ENCODE measurements at places on chromosomes 11 and 22.

GRCh38 chr11:64760759-64761420, 1.1 kb upstream of the PYGM start:
- DNase-seq: no peak

GRCh38 chr22:46815132-46815531, 52.7 kb downstream of the TBC1D22A start:
- DNase-seq: no peak

GRCh38 chr11:3134218-3134621, 30.9 kb downstream of the OSBPL5 start:
- DNase-seq: no peak

- DNase-seq: peak; percentile 71
Observed at GRCh38 chr11:833114-833791, 501 bp downstream of the CD151 start.

- no peak for DNase-seq
Observed at GRCh38 chr11:80593648-80594374, 1153.0 kb upstream of the TENM4 start.

GRCh38 chr11:96185220-96185768, 157.7 kb downstream of the MAML2 start:
- DNase-seq: no peak

- DNase-seq: no peak
Observed at GRCh38 chr11:74020539-74020938, 11.7 kb upstream of the UCP3 start.

DNA sequence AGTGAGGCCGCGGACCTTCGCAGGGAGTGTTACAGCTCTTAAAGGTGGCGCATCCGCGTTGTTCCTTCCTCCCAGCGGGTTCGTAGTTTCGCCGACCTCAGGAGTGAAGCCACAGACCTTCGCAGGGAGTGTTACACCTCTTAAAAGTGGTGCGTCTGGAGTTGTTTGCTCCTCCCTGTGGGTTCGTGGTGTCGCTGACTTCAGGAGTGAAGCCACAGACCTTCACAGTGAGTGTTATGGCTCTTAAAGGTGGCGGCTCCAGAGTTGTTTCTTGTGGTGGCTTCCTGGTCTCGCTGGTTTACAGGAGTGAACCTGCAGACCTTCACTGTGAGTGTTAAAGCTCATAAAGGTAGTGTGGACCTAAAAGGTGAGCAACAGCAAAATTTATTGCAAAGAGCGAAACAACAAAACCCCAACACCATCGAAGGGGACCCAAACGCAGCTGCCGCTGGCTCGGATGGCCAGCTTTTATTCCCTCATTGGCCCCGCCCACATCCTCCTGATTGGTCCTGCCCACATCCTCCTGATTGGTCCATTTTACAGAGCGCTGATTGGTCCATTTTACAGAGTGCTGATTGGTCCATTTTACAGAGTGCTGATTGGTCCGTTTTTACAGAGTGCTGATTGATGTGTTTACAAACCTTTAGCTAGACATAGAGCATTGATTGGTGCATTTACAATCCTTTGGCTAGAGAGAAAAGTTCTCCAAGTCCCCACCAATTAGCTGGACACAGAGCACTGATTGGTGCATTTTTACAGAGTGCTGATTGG, 1.2 kb upstream of the TMEM45B start:
- peak; percentile 82 for DNase-seq

GRCh38 chr22:19234126-19234896, 55.8 kb upstream of the SLC25A1 start:
- DNase-seq: no peak

GRCh38 chr11:81174646-81175330, 1558.9 kb downstream of the FAM181B start:
- no peak for DNase-seq

GRCh38 chr22:44261861-44262595, 50.7 kb downstream of the SHISAL1 start:
- no peak for DNase-seq

- peak; percentile 85 for DNase-seq
Observed at GRCh38 chr11:33773987-33774735, at the start of gene FBXO3. FBXO3 (minus strand) TSS chr11:33774520; CDS start chr11:33774497, 23 bp downstream.

- no peak for DNase-seq
Observed at GRCh38 chr11:66324664-66325063, 7.8 kb upstream of the CD248 start.

GRCh38 chr11:108713076-108713790, 48.4 kb downstream of the DDX10 start:
- DNase-seq: no peak

- DNase-seq: no peak
Observed at GRCh38 chr11:117750357-117750756, 46.7 kb downstream of the DSCAML1 start.

- peak; percentile 58 for DNase-seq
Observed at GRCh38 chr11:12174477-12175143, 64.2 kb downstream of the MICAL2 start.

DNA sequence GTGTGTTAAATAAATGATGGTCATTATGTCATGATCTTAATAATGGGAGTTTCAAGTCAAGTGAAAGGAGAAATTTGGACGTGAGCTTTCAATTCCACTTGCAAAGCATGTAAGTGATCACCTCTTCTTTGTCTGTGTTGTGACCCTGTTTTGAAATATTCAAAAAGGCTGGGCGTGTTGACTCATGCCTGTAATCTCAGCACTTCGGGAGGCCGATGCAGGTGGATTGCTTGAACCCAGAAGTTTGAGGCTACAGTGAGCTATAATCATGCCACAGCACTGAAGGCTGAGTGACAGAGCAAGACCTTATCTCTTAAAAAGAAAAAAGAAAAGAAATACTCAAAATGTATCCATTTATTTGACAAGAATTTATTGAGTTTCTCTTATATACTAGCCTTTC, 32.9 kb upstream of the EED start:
- peak; percentile 39 for DNase-seq

- DNase-seq: no peak
Observed at GRCh38 chr11:29629286-29629685, 387.5 kb downstream of the KCNA4 start.

- DNase-seq: no peak
Observed at GRCh38 chr22:35785181-35785923, 67.7 kb downstream of the APOL5 start.

GRCh38 chr22:23315341-23315917, 135.1 kb downstream of the BCR start:
- peak; percentile 80 for DNase-seq

GRCh38 chr11:127939000-127939399, 648.4 kb downstream of the ETS1 start:
- no peak for DNase-seq

GRCh38 chr22:41758231-41758630, 42.2 kb upstream of the CCDC134 start:
- DNase-seq: no peak

- peak; percentile 50 for DNase-seq
Observed at GRCh38 chr11:113587308-113587739, 112.1 kb upstream of the DRD2 start.

DNA sequence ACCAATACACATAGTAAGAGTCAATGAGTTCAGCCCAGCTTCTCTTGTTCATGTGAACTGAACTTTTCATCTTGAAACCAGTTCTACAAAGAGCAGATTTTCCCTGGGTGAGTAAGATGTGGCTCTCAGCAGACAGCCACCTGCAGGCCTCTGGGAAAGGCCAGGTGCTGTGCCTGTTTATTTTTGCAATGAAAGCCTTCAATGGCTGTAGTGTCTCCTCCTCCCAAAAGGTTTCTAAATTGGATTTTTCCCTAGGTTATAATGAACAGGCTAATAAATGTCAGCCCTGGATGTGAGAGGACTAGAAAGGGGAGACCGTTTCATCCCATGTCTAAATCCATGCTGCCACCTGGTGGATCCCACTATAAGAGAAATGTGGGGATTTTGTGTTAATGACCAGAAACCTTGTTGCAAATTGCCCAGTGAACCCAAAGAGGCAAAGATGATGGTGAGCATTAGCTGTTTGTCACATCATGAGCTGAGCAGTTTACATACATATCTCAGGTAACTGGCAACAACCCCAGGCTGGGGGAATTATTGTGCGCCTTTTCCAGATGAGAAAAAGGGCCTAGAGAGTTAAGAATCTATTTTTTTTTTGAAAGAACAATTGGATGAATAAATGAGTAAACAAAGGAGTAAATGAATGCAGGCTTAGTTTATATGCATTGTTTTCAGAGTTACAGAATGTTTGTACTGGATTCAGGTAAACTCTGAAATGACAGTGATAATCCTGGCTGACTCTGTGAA, 12.7 kb downstream of the C11orf91 start:
- DNase-seq: peak; percentile 33

DNA sequence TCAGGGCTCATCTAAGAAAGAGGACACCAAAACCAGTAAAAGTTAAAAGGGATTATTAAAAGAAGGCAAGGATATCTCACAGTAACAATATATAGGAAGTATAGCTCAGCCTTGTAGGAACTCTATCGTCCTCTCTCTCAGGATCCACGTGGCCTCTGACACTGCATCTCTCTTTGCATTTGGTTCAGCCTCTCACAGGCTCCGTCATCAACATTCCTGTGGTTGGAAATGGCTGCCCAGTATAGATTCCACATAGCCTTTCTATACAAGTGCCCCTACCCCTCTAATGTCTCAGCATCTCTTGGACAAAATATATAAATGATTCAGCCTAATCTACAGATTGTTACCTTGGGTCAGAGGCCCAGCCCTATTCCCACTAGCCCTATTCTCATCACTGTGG, 101.3 kb upstream of the DBX1 start:
- DNase-seq: no peak

- DNase-seq: no peak
Observed at GRCh38 chr11:69880826-69881445, 61.7 kb upstream of the FGF3 start.

DNA sequence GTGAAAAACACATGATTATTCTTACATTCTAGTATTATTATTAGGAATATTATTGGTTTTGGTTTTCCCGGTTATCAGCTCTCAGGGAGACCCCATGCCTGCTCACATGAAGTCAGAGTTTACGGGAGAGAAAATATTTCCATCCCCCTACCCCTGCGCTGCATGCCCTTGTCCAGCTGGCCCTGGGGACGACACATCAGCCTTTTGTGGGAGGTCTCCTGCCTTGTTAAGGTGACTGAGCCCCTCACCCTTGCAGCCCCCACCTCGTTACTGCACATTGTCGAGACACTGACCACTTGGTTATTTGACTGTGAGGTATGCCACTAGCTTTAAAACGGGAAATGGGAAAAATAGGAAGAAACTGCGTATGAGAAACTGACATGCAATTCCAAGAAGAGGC, 63.0 kb downstream of the PARVG start:
- DNase-seq: no peak

GRCh38 chr11:116478669-116479668, 293.8 kb downstream of the BUD13 start:
- no peak for DNase-seq

DNA sequence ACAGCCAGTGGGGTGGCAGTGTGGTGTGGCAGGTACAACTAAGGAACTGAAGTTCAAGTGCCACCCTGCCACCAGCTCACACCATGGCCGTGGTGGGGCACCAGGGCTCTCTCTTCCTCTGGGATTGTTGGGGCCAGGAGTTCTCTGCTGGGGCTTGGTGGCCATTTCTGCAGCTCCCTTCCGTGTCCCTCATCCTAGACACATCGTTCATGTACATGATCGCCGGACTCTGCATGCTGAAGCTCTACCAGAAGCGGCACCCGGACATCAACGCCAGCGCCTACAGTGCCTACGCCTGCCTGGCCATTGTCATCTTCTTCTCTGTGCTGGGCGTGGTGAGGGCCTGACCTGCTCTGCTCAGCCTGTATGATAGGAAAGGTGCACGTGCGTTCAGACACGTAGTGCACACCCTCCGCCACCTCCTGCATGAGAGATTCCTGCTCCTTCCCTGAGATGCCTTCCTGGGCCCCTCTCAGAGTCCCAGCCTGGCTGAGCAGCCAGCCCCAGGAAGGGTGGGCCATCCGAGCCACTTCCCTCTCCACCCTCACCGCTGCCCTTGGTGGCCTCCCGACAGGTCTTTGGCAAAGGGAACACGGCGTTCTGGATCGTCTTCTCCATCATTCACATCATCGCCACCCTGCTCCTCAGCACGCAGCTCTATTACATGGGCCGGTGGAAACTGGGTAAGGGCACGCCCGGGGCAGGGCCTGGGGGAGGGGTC, 7.3 kb upstream of the TAGLN start:
- DNase-seq: no peak

GRCh38 chr11:134669796-134670195, 257.8 kb upstream of the B3GAT1 start:
- no peak for DNase-seq

DNA sequence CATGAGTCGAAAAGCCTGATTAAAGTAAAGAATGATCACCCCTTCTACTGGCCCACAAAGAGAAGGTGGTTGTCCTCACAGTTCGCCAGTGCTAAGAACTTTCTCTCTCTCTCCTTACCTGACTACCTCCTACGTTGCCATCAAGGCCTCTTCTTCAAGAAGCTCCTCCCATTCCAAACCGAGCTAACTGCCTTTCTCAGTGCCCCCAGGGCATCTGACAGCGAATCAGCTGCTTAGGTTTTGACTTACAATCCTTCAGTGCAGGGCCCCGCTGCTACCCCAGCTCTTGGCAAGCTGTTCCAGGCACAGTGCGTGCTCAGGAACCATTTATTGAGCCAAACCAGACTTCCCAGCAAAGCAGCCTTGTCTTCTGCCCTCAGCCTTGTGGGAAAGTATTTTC, 5.8 kb downstream of the VSTM5 start:
- no peak for DNase-seq

- no peak for DNase-seq
Observed at GRCh38 chr22:23655891-23656475, 23.9 kb upstream of the DRICH1 start.

- DNase-seq: no peak
Observed at GRCh38 chr11:17313349-17314231, 37.1 kb downstream of the NUCB2 start.

DNA sequence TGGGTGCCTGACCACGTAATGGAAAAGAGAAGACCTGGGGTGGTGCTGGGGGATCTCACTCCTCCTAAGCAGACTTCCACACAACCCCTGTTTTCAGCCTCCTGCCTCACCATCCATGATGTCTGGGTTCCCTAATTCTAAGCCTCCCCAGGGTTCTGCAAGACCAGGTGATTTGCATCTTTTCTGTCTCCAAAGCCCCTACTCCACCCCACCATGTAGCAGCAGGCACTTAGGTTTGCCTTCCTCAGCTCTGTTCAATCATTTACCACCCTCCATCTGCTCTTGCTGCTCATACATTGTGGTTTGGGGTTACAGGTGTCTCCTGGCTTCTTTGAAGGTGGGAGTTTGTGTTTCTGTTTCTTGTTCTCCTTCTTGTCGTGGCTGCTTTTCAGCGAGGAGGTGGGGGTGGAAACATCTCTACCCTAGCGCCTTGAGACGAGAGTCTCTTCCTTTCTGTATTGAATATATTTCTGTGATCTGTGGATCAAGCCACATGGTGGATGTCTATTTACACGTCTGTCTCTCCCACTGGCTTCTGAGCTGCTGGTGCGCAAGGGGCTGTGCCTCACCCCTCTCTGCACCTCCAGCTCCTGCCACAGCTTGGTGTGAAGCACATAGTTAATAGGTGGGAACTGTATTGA, 6.6 kb upstream of the SSTR3 start:
- DNase-seq: peak; percentile 78

DNA sequence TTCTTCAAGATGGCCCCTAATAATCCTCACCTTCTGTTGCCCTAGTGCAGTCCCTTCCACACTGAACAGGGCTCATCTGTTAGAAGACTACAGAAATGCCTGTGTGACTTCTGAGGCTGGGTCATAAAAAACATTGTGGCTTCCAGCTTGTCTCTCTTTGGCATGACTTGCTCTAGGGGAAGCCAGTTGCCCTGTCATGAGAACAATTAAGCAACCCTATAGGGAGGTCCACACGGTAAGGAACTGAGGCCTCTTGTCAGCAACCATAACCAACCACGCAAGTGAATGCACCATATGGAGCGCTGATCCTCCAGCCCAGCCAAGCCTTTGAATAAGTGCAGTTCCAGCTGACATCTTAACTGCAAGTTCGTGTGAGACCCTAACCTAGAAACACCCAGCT, 2.6 kb downstream of the LIPT2 start:
- DNase-seq: no peak

GRCh38 chr11:18527512-18527911, 770 bp upstream of the TSG101 start:
- no peak for DNase-seq
